Suprapubic skin (tissue), 4 donors: ENCODE measurements at places on chromosomes 4 and X.

GRCh38 chrX:56797574-56798338 is 68.7 kb downstream of the NBDY start:
- peak; percentile 25 for DNase-seq

GRCh38 chr4:168886351-168886750 is 123.7 kb downstream of the CBR4 start:
- no peak for DNase-seq

DNA sequence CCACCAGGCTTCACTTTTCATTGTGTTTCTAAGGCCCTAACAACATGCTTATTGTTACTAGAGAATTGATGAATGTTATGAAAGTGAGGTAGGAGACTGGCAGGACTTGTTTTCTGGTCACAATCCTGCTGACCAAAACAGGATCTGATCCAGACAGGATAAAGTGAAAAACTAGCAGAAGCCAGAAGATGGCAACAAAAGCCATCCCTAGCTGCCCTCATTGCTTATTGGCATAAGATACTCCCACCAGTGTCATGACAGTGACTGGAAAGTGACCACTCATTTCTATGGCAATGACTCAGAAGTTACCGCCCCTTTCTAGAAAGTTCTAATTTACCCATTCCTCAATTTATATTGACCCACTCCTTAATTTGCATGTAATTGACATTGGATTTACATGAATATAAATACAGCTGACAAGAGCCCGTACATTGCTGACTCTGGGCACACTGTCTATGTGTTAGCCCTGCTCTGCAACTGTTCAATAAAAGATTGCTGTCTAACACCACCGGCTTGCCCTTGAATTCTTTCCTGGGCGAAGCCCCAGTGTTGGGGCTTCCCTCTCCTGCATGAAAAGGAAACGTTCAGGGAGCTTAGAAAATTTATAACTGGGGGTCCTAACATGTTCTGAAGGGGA is 30.0 kb upstream of the FGG start:
- no peak for DNase-seq

DNA sequence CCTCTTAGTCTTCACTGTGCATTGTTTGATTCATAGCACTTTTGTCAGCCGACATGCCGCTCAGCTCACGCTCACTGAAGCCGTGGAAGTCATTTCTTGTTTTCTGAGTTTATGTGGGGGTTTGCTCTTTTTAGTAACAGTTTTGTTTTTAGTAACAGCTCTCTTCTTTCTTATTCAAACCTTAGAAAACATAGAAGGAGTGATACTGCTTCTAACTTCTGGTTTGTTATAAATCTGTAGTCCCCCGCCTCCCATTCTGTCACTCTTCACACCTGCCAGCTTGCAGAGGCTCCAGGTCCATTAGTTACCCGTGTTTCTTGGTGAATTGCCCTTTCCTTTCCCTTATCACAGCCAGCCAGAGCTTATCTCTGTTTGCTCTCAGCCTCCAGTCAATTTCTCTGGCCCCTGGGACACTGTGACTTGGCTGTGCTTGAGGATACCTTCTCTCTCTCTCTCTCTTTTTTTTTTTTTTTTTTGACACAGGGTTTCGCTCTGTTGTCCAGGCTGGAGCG is 50.5 kb downstream of the GRK4 start:
- DNase-seq, result peak; percentile 11

- no peak for DNase-seq
Measured at GRCh38 chr4:180695851-180696250, 1547.4 kb upstream of the TENM3 start.

DNA sequence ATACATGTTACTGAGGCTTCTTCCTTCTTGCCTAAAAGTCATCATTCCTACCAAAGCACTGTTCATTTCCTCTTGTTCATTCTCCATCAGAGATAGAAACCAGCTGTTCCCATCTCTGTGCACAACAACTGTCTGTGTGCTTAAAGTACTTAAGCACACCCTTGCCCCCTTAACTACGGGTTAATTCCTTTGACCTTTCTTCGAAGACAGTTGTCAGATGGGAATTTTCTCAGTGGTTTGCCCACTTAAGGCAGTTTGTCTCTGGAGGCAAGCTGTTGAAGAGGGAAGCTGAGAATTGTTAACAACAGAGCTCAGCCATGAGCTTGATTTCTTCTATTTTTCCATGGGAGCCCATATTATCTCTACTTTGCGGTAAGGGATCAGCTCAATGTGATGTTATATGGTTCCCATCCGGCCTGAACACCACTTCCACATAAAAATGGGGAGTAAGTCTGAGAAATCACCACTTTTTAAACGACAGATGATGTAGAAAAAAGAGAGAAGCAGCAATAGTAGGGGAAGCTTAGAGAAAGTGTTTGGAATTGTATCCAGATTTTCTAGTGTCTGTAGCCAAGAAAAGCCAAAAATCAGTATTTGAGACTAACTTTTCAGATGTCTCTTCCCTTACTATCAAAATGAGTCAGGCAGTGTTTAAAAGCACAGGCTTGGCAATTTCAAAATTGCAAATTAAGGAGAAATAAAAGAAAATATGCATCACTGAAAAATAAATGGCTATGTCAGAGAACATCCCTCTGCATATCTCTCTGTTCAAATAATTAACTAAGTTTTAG is 194.4 kb downstream of the SLIT2 start:
- no peak for DNase-seq

DNA sequence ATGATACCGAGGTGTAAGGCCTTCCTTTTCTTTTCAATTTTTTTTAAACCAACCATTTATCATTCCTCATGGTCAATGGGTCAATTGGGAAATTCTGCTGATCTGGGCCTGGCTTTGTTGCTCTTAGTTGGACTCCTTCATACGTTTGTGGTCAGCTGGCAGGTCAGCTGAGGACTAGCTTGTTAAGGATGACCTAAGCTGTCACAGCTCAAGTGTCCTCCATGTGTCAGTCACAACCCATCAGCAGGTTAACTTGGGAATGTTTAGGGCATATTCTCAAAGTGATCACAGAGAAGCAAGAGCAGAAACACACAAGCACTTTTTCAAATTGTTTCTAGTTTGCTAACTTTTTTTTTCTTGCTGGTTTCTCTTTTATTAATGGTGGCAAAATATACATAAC is 117.4 kb upstream of the MAB21L2 start:
- DNase-seq, result no peak

DNA sequence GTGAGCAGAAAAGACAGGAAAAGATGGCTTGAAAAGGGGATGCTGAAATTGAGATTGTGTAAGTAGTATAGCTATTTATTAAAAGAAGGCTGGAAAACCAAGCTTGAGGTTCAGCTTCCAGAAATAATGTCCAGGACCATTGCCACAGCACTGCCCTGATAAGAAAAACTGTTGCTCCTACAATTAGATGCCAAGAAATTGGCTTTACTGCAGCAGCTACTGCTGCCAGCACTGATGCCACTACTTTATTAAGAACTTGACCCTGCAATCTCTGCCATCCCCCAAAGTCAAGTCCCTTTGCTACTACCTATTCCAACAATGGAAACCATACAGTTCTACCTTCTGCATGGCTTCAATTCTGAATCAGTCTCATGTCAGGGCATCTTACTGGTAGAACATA is 130.0 kb upstream of the VAMP7 start:
- no peak for DNase-seq

- no peak for DNase-seq
Measured at GRCh38 chr4:2166253-2166652, 75.7 kb downstream of the HAUS3 start.

DNA sequence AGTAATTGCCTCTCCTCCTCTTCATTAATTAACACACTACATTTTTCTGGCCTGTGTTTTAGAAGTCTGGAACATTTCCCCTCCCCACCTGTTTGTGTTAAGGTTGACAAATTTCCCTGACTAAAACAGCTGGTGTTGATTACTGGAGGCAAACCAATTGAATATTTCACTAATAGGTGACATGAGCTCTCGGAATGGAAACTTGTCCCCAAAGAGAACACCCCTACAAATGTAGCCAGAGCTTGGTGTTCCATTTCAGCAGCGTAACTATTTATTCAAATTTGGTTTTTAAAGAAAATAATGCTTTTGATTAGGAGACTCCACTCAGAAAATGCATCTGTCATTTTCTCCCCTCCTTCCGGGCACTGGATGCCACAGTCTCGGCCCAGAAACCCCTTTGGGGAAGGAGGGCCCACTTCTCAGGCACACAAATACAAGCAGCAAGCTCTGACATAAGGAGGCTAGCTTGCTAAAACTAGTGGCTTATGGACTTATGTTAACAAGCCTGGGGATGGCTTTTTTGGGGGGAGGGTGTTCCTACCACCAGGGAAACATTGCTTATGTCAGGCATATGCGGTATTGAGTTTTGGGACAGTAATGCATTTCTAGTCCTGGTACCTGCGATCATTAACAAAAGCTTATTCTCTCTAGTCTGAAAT is 2.2 kb downstream of the RNF150 start:
- no peak for DNase-seq

DNA sequence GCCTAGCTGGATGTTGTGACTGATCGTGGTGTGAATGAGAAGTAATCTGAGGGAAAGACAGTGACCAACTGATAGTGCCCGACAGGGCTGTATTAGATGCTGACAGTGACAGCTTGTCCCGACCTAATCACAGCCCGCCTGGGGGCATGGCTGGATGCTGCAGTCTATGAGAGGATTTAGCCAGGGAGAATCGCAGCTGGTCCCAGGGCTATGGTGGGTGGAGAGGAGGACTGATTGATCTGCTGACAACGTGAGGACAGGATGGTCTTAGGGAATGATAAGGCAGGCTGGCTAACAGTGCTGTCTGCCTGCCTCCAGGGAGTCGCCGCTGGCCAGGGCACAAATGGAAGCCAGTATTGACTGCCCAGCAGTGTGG is 621 bp upstream of the SUV39H1 start:
- DNase-seq, result no peak

GRCh38 chr4:101464596-101464995 is 117.3 kb upstream of the PPP3CA start:
- DNase-seq, result no peak

- DNase-seq, result no peak
Measured at GRCh38 chr4:95674521-95674981, 125.8 kb upstream of the UNC5C start.

DNA sequence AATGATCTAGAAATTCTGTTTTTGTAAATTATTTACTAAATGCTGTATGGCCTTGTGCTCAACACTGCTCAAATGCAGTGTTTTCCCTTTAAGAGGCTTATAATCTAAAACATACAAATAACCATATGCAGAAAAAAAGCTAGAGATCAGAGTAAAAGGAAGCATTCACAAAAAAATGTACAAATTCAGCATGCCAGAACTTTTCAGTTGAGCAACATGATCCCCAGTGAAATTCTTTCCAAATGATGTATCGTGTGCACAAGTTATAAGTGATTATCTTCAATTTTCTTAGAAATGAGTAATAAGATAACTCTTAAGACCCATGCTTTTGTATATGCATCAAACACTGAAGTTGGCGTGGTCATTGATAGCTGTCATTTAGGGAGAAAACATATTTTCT is 5.0 kb downstream of the GPC3 start:
- DNase-seq, result no peak

DNA sequence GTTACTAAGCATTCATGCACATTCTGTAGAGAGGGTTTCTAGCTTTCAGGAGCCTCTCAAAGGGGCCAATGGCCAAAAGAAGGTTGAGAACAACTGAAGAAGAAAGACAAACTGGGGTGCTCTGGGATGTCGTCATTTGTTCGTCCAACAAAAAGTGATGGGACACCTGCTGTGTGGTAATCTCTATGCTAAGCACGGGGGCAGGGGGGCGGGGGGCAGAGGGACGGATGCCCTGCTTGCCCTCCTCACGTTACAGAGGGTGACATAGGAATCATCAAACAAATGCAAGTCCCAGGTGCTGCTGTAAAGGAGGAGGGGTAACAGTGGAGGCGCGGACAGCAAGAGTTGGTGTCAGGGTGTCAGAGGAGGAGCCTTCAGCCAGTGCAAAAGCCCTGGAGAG is 12.8 kb upstream of the CRMP1 start:
- DNase-seq, result no peak

GRCh38 chr4:112109360-112110058 is 35.7 kb upstream of the FAM241A start:
- no peak for DNase-seq

DNA sequence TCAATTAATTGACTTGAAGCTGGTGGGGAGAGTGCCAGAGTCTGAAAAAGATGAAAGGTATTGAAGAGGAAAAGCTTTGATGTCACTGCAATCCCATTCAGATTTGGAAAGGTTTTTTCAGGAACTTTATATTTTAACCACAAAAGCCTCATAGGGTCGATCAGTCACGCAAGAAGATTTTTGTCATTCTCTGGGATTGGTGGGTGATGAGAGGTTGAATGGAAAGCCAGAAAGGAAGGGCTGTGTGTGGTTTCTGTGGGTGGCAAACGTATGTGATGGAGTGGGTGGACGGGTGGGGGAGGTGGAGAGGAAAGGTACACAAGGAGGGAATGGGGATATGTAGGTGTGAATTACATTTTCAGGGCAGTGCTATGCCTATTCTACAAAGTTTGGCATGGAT is 173.8 kb upstream of the SCML1 start:
- DNase-seq, result no peak

- no peak for DNase-seq
Measured at GRCh38 chr4:106471151-106471550, 102.6 kb upstream of the GIMD1 start.

GRCh38 chr4:148116969-148117368 is 325.2 kb downstream of the NR3C2 start:
- no peak for DNase-seq

DNA sequence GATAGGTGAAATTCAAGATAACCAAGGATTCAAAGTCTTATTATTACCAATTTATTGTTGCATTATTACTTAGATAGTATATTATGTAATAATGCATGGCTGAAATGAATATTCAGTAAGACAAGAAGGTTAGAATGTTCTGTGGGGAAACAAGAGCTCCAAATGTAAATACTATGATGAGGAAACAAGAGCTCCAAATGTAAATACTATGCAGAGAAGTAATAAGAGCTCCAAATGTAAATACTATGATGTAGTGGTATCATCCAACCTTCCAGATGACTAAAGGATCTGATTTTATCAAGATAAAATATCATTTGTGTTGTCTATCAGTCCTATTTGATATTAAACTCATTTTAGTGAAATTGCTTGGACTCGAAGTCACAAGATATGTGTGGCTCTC is 82.2 kb upstream of the PCDH18 start:
- DNase-seq, result no peak

DNA sequence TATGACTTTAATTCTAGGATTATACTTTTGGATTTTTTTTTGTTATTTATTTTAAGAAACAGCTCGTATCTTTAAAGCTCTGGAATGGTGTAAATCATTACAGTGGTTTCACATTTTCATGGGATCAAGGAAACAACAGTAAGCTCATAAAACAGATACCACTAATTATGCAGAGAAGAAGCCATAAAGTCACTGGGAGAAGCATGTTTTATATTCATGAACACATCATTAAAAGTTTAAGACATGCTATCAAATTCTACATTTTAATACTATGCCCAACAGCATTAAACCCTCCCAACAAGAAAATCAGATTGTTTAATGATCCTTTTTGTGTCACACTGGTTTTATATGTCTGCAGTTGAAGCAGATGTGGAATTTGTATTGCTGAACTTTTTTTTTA is 149.9 kb downstream of the FBXO8 start:
- no peak for DNase-seq
